Large intestine (tissue), 12 donors: ENCODE measurements at places on chromosomes 5 and 9. TPM values are rescaled to one million over a fixed set of nuclear protein-coding genes. Genes with fewer than 3 reads are reported as not detected.

The FBP2 gene
- polyA plus RNA-seq: 0.25 TPM

The ECSCR gene
- 21.6 TPM for polyA plus RNA-seq

DNA sequence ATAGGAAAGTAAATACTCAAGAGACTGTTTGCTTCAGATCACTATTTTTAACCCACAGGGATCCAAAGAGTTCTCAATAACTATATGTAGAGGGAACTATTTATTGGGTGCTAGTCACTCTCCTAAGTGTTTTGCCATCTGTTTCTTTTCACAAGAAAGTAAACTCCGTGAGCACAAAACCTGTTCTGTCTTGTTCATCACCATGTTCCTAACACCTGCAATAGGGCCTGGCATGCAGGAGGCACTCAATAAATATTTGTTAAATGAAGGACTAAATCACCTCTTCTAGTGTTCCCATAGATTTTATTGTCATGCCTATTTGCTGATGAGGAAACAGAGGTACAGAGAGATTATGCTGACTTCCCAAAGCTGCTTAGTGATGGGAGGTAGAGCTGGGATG is 118.2 kb downstream of the VCAN start:
- no peak for DNase-seq

GRCh38 chr9:31372799-31373587 is 1011.5 kb upstream of the ACO1 start:
- no peak for DNase-seq

- no peak for DNase-seq
Observed at GRCh38 chr5:172410160-172410559, 44.2 kb downstream of the SH3PXD2B start.

DNA sequence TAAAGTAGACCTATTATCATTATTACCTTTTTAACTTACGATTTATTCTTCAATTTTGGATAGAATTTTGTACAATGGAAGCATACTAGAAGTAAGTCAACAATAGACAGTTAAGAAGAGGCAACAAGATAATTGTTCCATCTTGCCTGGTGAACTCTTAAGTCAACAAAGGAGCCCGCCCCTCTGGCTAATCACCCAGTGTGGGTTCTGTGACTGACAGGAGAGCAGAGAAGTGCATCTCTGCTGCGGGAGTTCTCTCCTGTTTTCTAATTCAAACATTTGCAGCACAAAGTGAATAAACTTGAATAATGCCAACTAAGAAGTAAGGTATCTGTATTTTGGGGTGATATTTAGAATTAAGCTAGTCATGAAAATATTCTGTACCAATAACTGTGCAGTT is 6.7 kb upstream of the ISL1 start:
- no peak for DNase-seq
